ENCODE measurements at places on chromosomes 7 and 10.

DNA sequence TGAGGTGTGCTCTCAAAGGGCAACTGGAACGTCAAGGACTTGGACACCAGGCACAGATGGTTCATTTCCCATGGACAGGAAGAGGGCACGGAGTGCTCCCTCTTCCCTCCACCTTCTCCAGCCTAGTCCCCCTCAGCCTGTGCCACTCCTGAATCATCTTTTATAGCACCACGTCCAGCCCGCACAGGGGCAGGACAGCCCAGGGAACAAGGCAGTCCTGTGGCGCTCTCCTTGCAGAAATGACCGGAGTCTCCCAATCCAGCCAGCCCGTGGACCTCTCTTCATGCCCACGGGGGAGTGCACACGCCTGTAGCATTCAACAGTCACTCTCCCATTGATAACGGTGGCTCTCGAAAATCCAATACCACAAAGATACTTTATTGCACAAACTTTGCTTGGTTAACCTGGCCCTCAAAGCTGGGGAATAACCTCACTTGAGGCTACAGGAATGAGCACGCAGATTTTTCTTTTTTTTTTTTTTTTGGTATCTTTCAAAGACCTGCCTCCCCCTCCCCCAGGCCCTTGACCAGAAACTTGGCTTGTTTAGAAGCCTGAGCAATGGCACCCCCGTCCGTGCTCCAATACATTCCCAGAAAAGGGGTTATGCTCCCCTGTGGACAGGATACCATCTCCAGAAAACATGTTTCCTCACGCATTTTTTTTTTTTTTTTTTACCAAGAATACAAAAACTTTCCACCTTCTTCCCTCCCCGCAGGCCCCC, 733 bp downstream of the PRKCQ start:
- no peak for DNase-seq

DNA sequence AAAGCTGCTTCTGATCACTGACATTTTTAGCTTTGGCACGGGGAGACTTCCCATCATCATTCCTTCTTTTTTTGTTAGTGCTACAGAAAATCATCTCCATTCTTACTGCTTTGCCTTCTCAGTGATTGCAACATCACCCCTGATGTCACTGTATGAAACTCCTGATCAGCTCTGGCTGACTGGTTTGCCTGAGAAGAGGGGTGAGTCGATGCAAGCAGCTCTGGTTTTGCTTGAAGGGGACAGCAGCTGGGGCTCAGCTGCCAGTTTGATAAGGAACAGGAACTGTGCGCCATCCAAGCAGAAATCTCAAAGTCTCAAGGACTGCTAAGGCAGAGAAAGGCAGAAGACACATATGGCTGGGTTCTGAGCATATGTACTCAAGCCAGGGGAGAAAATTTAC, 808.5 kb upstream of the CELF2 start:
- no peak for DNase-seq

DNA sequence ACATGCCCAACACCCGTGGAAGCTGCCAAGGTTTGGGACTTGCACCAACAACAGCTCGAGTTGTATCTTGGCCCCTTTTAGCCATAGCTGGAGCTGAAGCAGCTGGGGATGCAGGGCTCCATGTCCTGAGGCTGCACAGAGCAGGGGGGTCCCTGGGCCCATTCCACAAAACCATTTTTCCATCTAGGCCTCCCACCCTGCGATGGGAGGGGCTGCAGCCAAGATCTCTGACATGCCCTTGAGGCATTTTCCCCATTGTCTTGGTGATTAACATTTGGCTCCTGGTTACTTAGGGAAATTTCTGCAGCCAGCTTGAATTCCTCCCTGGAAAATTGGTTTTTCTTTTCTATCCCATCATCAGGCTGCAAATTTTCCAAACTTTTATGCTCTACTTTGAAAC, 637.8 kb upstream of the VSTM2A start:
- no peak for DNase-seq

DNA sequence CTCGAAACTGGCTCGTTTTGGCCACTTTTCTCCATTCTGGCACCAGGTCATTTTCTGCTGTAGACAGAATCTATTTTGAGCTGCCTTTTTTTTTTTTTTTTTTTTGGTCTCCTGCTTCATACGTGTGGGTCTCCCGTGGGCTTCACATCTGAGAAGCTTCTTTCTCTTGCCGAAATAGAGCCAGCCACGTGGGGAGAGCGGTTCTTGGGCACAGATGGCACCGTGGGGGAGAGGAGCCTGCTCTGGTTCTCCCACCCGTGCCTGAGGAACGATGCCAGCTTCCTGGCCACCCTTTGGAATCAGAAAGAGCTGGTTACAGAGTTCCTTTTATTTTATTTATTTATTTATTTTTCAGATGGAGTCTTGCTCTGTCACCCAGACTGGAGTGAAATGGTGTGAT, 48.7 kb upstream of the OCM2 start:
- no peak for DNase-seq

DNA sequence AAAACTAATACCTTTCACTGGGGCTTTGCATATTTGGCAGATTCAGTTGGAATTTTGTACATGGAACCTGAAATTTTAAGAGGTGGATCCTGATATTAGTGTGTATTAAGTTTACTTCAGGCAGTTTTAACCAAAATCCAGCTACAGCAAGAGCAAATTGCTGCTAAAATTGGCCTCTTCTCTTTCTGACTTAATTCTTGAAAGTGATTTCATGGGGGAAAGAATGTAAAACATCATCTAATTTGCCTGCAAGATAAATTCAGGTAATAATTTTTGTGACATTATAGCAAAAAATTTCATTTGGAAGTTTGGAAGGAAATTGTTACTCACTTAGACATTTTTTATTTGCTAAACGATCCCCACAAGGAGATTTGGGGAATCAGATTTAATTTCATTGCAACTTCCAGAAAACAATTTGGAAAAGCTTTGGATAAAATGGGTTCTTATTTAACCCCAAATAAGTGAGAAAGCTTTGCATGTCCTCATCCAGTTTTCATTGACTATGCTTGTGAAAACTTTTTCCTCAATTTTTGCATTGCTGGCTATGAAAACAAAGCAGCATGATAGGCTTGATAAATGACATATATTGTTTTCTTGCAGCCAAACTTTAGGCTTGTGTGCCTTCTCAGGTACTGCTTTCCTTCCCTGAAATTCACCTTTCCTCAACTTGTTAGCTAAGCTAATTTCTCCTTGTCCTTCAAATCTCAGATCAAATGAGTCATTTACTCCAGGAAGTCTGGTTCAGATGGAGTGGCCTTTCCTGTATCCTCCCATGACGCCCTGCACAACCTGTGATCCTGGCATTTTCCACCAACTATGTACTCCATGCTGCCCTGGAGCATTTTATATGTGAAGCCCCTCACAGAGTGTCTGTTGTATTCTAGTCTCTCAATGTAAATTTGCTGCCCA, 27.4 kb upstream of the ZNF438 start:
- no peak for DNase-seq

GRCh38 chr7:134327896-134328295, 11.2 kb upstream of the SLC35B4 start:
- no peak for DNase-seq

DNA sequence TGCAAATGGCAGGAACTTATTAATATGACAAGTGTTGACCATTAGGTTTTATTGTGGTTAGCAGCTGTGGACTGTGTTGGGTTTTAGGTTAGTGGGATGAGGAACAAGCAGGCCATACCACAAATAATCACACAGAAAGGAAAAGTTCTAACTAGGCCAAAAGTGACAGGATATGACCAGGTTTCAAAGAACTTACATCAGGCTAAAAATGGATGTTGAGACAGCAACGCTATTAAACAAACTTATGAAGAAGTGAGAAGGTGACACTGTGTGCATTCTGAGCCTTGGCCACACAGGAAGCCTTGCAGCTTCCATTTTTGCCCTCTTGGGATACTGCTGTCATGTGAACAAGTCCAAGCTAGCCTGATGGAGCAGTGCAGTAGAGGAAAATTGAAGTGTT, 568.8 kb downstream of the HTR7 start:
- no peak for DNase-seq

- DNase-seq: no peak
Observed at GRCh38 chr7:41503438-41503837, 199.5 kb downstream of the INHBA start.

- DNase-seq: no peak
Observed at GRCh38 chr10:105656856-105657255, 1015.8 kb downstream of the SORCS3 start.

GRCh38 chr7:103301441-103301840, 4.2 kb downstream of the PMPCB start:
- DNase-seq: no peak

DNA sequence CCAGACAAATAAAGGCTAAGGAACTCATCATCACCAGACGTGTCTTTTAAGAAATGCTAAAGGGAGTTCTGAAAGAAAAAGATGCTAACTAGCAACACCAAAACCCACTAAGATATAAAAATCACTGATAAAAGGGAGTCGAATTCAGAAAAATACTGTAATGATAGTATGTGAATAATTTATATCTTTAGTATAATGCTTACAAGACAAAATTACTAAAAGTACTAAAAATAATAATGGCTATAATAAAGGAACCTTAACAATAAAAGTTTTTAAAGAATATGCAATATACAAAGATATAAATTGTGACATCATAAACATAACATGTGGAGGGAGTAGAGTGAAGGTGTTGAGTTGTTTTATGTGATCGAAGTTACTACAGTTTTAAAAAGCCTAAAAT, 28.3 kb downstream of the HPSE2 start:
- DNase-seq: no peak

- no peak for DNase-seq
Observed at GRCh38 chr10:103552856-103553742, 59.6 kb downstream of the NEURL1 start.

GRCh38 chr10:88213065-88213605, 349.7 kb downstream of the PTEN start:
- DNase-seq: no peak

GRCh38 chr10:99754670-99755069, 22.6 kb downstream of the CUTC start:
- DNase-seq: no peak

DNA sequence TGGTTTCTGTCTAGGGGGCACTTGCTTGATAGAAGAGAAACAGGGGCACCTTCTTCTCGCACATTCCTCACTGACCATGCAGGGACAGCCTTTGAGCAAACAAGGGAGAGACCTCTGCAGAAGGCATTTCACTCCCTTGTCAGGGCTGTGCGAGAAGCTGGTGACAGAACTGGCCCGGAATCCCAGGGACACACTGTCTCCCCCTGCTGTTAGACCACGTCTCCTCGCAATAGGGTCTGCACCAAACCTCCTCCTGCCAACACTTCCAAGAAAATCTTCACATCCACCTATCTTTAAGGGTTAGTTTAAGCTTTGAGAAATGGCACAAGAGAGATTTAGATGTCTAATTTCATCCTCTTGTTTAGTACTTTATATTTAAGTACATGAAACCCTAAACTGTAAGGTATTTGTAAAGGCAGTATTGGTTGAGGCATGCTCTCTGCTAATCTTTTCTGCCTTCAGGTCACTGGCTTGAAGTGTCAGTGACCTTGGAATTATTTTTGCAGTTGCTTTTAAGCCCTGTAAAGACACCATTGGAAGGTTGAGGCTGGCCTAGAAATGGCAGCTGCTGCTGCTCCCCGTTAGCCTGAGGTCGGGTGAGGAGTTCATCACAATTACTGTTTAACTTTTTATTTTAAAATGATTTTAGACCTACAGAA, 37.0 kb downstream of the RBM20 start:
- DNase-seq: no peak

DNA sequence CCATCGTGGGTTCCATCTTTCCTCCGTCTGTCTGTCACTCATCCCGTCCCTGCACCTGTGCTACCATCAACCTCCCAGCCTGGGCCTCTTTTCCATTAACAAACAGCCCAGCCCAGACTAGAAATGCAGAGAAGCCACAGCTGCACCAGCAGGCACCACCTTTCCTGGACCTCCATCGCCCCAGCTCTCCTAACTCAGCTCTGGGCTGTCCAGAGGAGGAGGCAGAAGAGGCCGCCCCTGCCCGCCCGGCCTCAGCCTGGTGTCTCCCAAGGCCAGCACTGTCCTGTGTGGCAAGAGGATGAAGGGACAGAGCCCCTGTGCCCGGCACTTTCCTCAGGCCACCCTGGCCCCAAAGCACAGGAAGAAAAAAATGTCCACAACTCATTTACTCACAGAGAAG, 225.6 kb downstream of the PTPRN2 start:
- DNase-seq: no peak

DNA sequence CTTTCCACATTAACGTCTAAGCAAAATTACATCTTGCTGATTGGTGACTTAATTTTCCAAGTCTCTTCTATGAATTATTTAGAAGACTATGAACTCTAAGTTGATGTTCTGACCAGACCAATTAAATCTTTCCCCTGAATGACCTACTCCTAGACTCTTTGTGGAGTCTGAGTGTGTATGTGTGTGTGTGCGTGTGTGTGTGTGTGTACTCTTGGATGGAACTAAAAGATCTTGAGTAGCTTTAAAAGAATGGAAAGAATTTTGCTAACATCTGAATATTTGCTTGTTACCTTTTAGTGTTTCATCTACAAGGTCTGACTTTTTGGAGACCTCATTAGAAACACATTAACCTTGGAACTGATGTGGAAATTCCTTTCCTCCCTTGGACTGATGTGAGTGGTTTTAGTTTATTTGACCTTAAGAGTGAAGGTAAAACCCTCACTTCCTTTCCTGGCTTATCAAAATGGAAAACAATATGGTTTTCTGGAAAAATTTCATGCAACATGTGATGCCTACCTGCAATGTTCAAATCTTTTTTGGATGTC, 257.1 kb downstream of the GATA3 start:
- no peak for DNase-seq

DNA sequence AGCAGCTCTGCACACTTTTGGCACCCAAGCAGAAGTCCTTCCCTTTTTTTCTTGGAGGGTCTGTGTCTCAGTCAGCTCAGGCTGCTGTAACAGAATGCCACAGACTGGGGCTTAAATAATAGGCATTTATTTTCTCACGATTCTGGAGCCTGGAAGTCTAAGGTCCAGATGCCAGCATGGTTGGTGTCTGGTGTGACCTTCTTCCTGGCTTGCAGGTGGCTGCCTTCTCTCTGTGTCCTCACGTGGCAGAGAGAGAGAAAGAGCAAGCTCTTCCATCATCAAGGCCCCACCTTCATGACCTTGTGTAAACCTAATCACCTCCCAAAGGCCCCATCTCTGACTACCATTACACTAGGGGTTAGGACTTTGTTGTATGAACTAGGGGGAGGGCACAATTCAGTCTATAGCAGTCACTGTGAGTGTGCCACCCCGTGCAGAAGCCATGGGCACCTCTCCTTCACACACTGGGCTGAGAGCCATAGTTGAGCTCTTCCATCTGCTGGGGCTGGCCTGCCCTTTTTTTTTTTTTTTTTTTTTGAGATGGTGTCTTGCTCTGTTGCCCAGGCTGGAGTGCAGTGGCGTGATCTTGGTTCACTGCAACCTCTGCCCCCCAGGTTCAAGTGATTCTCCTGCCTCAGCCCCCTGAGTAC, 80.3 kb downstream of the OAT start:
- DNase-seq: peak; percentile 38

Measured in left forelimb (tissue), 1 donor.